CD8-positive, alpha-beta T cell (primary cell): ENCODE measurements at places on chromosomes 3 and 15.

GRCh38 chr3:131402391-131403039 is 20.9 kb downstream of the NUDT16 start:
- no peak for DNase-seq

GRCh38 chr3:126269354-126269753 is 87.9 kb downstream of the KLF15 start:
- no peak for DNase-seq

DNA sequence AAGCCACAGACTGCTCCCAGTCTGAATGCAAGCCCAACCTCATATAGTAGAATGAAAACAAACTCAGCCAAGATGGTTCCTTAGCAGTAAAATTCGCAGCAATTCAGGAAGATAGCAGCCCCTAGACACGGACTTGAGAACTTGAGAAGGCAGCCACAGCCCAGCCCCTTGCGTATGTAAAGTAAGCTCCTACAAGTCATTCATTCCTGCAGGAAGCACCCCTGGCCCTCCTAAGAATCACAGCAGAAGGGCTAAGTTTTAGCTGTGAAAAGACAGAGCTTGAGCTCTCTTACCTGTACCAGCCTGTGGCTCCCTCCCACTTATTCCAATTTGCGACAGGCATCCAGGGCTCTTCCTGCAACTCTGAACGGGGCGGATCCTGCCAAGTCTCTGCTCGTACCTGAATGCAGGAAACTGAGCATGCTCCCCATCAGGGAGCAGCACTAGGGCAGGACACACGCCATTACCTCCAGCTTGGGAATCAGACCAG is 136.4 kb downstream of the MAGI1 start:
- no peak for DNase-seq

- DNase-seq, result no peak
Observed at GRCh38 chr3:41434781-41435180, 235.5 kb downstream of the CTNNB1 start.

GRCh38 chr15:26073430-26074333 is 210.6 kb upstream of the ATP10A start:
- no peak for DNase-seq

GRCh38 chr3:180252683-180253082 is 215.9 kb upstream of the PEX5L start:
- no peak for DNase-seq

- no peak for DNase-seq
Observed at GRCh38 chr3:84265768-84266167, 693.0 kb upstream of the CADM2 start.

DNA sequence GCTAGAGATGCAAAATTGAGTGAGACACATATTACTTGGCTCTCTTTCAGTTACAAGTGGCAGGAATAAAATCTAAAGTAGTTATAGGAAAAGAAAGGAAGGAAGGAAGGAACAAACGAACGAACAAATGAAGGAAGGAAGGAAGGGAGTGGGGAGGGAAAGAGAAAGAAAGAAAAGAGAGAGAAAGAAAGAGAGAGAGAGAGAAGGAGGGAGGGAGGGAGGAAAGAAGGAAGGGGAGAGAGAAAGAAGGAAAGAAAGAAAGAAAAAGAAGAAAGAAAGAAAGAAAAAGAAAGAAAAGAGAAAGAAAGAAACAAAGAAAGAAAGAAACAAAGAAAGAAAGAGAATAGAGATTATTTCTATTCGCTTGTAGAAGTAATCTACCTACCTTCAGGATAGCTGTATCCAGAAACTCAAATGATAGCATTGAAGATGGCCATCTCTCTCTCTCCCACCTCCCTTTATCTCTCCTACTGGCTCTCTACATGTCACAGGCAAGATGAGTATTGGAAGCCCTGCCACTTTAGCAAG is 229.7 kb upstream of the TLE3 start:
- DNase-seq, result no peak

- no peak for DNase-seq
Observed at GRCh38 chr3:129224984-129225393, 24.4 kb upstream of the COPG1 start.

DNA sequence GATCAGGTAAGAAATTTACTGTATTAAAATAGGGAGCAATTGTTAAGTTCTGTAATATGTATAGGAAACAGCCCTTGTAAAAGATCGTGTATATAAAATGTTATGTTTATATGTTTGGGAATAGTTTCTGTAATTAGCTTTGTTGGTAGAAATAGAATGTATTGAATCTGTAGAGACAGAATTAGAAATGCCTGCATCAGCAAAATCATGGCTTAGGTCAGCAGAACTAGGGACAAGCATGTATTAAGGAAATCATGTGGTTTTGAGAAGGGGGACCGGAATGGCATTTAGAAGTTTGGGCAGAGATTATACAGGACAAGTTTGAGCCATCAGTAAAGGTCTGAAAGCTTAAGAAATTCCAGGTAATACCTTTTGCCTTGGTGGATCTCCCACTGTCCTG is 177.9 kb downstream of the ERC2 start:
- no peak for DNase-seq

DNA sequence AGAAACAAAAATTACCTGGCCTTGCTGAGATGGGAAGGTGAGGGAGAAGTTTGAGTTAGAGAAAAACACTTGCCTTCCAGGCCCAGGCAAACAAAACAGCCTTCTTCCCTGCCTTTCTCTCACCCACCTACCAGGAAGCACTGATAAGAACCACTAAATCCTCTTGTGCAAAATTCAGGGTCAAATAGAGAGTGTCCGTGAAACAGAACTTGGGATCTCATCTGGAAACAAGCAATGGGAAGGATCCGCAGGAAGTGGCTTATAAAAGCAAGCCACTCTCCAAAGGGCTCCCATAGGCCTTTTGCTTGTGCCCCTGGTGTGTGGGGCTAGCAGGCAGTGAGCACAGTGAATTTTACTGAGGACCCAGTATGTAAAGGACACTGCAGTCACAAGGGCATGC is 11.0 kb downstream of the ADAMTS9 start:
- DNase-seq, result no peak

DNA sequence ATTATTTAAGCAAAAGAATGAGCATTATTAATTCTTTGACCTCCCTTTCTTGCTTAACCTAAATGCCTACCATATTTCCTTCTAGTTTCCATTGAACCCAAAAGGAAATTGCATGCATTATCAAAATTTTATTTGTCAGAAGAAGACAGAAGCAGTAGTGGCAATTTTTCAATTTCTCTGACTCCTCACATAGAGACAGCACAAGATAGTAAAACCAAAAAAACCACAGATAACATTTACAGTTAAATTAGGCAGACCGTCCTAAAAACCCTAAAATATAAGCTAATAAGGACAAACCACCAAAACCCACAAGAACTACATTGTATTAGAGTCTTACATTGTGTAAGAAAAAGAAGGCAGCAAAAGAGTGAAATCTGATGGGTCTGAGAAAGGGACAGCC is 27.1 kb downstream of the GOLGB1 start:
- DNase-seq, result no peak

GRCh38 chr15:101250341-101250831 is 1.5 kb downstream of the CHSY1 start:
- DNase-seq, result no peak

GRCh38 chr3:127035677-127036076 is 52.8 kb downstream of the PLXNA1 start:
- no peak for DNase-seq

DNA sequence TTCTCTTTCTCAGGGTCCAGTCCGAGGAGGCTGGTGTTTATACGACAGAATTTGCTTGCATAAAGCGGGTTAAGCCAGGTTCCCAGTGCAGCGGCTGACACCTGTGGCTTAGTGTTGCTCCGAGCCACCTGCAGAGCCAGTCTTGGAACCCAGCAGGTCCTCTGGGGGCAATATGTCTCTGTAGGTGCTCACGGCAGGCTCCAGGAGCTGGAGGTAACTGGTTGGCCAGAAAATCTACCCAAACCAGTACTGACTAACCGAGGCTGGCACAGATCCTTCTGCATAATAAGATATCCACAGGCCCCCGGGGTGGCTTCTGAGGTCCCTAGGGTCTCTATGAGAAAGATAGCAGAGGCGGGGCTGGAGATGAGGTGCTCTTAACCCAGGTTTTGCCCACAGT is 3.2 kb downstream of the MGLL start:
- DNase-seq, result no peak

- no peak for DNase-seq
Observed at GRCh38 chr3:177105623-177106022, 91.7 kb downstream of the TBL1XR1 start.

DNA sequence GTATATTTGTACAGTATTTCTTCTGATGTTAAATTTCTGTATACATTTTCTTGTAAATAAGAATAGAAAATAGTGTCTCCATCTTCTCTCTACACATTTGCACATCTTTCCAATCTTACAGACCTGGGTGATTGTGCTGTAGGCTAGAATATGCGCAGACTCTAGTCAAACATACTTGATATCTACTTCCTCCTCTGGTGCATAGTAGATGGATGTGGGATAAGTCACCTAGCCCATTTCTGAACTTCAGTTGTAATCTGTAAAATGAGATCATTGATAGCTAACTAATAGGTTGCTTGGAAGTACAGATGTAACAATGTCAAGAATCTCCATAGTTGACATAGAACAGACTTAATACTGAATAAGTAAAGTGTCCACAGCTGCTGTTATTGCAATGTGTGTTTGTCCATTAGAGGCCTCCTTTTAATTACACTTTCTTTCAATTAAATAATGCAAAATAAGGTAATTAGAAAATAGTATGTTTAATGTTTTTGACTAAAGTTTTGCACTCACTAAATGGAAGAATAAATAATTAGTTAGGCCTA is 46.7 kb downstream of the ALCAM start:
- DNase-seq, result no peak

- no peak for DNase-seq
Observed at GRCh38 chr15:101329309-101329863, 34.3 kb upstream of the SNRPA1 start.

GRCh38 chr15:39642011-39642640 is 61.2 kb downstream of the THBS1 start:
- DNase-seq, result no peak

DNA sequence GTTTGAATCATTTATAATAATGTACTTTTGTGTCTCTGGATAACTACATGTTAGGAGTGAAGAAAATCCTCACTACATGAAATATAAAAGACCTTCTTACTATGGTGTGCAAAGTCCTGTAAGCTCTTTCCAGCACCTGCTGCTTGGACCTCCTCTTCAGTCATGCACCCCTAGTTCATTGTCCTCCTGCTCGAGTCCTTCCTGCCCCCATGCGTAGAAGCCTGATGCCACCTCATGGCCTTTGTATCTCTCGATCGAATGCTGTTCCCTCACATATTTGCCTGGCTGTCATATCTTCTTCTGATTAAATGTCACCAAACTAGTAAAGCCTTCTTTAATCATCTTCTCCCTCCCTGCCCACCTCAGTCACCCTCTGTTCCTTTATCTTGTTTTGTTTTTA is 49.9 kb upstream of the SUCLG2 start:
- DNase-seq, result no peak

GRCh38 chr3:36964817-36965216 is 20.0 kb upstream of the TRANK1 start:
- DNase-seq, result no peak

DNA sequence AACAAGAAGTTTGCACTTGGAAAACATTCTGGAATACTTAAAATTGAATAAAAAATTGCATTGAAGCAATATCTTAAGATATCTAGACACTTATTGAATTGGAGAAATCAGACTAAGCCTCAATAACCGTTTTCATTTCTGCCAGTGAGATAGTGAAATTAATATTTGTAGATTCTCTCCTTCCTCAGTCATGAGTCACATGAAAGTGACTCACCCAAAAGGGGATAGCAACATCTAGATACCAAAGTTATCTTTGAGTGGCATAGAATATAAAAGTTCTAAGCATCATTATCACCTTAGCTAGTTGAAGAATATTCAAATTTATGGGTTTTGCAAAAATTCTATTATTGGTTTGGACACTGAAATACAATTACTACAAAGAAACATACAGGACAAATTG is 614.8 kb upstream of the ZNF717 start:
- no peak for DNase-seq

GRCh38 chr3:155318740-155319139 is 25.3 kb upstream of the STRIT1 start:
- DNase-seq, result no peak

DNA sequence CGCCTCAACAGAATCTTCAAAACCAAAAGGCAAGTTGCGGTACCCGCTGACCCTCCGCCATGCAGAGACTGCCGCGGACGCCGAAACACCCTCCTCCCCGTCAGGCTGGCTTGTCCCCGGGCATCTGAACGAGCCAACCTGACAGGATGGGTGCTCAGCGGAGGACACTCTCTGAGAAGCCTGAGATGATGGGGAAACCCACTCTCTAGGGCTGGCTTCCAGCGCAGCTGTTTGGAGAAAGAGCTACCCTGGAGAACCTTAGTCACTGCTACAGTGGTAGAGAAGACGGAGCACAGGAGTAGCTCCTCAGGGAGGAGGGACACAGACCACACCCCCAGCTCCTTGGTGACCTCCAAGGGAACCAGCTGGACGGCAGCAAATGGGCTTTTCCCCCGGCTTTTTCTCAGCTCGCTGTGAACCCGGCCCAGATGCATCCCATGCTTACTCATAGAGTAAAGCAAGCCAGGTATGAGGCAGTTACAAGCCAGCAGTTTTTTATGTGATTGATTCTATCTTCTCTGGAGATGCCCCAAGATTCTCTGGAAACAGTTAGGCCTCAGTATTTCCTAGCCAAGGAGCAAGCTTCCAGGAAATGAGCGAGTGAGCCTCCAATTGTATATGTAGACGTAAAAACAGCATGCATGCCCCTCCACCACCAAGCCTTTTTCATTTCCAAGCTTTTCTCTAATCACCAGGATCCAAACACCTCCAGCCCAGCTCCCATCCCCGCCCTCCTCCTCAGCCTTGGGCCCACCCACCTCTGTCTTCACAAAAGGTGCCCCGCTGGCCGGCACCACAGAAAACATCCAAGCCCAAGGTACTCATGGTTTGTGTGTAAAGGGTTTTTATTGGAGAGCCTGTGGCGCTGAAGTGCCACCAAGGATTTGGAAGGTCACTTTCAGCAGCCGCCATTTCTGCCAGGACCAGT is 38.7 kb downstream of the FAM174B start:
- DNase-seq, result no peak

DNA sequence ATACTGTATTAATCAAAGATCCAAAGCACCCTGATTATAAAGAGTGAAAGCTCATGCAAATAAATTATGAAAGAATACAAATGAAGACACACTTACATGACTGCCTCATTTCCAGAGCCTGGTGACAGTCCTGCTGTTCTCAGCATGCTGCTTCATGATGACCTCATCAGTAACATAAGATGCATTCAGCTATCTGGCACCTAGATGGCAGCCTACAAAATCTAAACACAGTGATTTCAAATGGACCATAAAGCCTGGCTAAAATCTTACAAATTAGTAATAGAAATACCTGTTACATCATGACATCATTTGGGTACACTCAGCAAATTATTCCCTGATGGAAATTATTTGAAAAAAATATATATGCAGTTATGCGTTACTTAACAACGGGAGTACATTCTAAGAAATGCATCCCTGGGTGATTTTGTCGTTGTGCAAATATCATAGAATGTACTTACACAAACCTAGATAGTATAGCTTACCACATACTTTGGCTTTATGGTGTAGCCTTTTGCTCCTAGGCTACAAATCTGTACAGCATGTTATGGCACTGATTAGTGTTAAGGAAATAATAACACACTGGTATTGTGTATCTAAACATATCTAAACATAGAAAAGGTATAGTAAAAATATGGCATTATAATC is 207.2 kb downstream of the EPHA3 start:
- DNase-seq, result no peak

GRCh38 chr15:55518641-55519040 is 10.6 kb upstream of the DNAAF4 start:
- no peak for DNase-seq

- no peak for DNase-seq
Observed at GRCh38 chr3:195766671-195767070, 45.1 kb downstream of the MUC4 start.
